SHP77 (cell line): ENCODE measurements at places on chromosomes 2 and 18.
A peak's percentile ranks its signal among the peaks of the same experiment; 100 is the strongest.

DNA sequence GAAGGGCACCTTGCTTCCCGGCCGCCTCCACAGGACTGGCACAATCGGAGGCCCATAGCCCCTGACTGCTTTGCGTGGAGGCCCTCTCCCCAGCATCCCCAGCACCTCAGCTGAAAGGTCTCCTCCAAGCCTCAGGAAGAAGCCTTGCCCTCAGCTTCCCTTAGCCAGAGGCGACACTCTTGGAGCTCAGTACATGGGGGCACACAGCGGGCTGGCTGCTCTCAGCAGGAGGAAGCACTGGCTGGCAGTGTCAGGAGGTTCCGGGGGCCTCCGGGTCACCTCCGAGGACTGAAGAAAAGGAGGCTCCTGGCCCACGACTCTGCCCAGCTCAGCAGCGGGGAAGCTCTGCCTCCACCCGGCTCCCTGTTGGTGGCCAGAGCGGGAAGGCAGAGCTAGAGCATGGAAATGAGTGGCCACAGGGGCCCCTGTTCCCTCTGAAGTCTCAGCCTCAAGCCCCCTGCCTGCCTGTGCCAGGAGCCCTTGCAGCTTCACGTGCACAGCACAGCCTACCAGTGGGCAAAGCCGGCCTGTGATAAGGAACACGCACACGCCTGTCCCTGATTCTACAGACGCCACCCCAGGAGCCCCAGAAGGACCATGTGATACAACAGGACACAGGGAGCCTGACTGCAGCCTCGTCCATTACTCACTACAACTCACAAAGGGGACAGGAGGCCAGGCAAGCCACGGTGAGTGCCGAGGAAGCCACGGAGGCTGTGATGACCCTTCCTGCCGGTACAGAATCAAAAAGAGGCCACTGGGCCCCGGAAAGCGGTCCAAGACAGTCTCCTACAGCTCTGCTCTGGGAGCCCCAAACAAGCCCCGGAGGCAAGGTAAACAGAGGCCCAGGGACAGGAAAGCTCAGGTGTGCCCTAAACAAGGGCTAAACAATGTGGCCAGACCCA lies 15.5 kb downstream of the HDAC4 start:
- no peak for DNase-seq

DNA sequence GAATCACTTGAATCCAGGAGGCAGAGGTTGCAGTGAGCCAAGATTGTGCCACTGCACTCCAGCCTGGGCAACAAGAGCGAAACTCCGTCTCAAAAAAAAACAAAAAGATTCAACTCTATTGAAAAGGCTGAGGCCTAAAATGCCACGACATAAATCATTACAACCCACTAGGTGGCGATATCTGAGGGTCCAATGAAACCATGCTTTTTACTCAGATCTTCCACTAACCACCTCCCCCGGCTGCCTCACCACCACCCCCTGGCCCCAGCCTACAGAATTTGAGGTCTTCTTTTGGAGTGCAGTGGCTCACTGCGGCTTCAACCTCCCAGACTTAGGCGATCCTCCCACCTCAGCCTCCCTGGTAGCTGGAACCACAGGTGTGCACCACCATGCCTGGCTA lies 57.5 kb downstream of the AP1S3 start:
- peak; percentile 14 for DNase-seq

GRCh38 chr18:72201032-72201431 lies 343.1 kb downstream of the CBLN2 start:
- no peak for DNase-seq

DNA sequence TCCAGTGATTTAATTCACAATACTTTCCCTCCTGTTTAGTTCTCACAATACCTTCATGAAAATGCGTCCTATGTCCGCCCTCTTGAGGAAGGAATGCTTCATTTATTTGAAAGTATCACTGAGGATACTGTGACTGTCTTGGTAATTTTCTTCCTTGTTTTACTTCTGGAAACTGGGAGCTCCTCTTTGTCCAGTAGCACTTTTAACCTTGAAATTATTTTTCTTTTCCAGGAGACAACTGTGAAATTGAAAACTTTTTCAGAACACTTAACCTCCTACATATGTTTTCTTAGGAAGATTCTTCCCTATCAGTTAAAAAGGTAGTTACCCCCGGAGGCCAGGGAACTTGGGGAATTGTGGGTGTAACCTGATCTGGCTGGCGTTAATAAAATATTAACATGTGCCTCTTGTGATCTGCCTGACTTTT lies 58.9 kb upstream of the STON1 start:
- DNase-seq: no peak

DNA sequence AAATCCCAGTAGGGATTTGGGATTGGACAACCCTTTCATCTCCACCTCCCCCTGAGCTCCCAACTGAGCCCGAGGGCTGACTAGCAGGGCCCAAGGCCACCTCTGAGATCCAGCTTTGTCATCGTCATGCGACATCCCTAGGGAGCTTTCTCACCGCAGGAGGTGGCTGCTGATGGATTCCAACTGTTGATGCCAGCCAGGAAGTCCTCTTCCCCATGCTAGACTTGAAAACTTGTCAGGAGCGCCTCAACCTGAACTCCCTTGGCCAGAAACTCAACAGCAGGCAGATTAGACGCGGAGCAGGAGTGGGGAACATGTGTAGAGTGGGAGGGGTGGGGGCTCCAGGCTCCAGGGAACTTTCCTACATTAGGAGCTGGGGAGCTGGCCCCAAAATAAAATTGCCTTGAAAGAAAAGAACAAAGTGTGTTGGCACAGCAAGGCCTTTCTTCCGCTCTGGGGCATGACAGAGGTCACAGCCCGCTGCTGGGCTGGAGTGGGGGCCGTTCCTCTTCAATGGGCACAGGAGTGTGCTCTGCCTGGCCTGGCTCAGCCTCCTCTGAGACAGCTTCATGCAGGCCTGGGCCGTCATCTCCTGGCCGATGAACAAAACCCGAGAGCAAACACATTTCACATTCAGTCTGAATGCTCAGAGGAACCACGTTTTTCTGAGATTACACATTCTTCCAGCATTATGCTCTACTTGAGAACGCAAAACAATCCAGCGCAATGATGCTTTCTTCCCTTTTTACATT lies 34.5 kb downstream of the EMILIN2 start:
- peak; percentile 31 for DNase-seq

GRCh38 chr2:159072795-159073194 lies 104.4 kb downstream of the TANC1 start:
- no peak for DNase-seq

DNA sequence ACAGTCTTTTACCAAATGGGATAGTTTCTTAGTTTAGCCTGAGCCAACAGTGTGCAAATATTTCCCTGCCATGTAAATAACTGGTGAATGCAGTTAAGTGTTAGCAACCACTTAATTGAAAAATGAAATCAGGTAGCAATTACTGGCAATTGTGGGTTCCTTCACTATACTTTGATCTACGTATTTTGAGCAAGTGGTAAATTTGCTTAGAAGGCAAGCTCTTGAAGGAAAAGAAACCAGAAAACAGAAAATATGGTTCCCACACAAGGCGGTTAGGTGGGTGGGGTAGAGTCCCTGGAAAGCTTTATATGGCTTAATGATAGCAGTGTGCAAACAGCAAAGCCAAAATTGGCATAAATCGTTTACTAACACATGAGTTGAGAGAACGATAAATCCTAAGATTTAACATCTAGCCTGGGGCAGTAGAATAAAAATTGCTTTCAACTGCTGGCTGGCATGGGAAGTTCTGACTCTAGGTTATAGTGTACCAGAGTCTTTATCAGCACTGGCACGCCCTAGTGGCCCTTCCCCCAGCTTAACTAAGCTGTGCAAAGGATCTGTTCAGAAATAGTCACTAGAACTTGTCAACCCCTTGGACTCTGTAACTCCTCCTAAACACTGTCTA lies 17.0 kb downstream of the SLC9A2 start:
- DNase-seq: no peak

DNA sequence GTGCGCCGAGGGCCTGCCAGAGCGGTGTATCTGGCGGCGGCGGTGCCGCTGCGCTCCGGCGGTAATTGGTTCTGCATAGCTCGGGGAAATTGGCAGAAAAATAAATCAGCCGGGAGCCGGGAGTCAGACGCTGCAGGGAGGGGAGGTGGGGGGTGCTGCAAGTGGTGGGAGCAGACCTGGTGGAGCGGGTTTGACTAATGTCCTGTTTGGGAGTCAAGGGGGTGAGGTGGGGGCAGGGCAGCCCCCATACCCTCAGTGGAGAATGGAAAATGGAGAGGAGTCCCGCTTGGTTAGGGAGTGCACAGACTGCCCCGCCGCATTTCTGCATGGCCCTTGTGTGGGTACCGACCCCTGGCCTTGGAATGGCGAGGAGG lies 107.3 kb downstream of the DYSF start:
- DNase-seq: no peak

DNA sequence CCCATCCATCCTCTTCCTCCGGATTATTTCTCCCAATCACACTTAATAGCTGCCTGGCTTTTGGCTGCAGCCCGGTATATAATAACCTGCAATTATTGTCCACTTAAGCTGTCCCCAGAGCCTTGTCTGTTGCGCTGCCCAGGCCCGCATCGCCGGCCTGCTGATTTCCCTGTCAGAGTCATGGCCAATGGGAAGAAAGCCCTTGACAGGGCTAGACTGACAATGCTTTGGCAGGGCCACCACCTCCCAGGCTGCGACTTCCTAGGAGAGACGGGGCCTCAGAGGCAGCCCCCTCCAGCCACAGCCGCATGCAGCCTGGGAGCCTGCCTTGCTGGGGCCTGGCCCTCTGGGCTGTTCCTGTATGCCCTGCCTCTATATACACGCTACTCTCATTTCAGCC lies 10.0 kb upstream of the CELF4 start:
- no peak for DNase-seq

DNA sequence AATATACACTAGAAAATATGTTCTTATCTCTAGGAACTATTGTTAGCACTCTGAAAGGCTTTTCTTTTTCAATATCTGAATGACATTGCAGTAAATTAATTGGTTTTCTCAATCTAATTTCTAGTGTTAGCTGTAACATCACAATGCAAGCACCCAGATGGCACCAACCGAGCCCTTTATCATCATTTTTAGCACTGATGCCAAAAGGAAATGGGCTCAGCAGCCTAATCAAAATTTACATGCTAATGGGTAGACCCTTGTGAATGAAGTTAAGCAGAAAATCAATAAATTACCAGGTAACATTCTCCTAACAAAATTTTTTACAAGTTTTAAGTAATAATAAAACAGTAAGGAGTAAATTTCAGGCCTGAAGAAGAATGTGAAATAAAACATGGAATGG lies 53.5 kb upstream of the PGAP1 start:
- DNase-seq: no peak

- DNase-seq: no peak
Observed at GRCh38 chr2:39377226-39377939, 59.7 kb downstream of the MAP4K3 start.

GRCh38 chr2:143686585-143687164 lies 557.5 kb downstream of the ARHGAP15 start:
- DNase-seq: peak; percentile 3

GRCh38 chr2:229416116-229416694 lies 145.1 kb upstream of the PID1 start:
- DNase-seq: no peak

DNA sequence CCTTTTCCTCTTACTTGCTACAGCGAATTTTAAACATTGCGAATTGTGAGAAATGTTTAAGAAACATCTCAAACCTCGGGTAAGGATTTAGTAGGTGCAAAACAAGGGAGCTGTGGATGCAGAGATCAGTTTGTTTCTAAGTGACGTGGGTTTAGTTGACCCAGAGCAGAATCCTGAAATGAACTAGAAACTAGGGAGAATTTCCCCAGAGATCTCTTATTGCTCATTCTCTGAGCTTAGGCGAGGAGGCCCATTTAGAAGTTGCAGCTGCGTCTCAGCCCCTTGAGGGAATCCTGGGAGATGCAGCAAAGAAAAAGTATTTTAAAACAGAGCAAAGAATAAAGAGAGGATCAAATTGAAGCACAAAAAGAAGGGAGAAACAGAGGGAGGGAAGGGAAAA lies 29.3 kb downstream of the FAM124B start:
- no peak for DNase-seq

DNA sequence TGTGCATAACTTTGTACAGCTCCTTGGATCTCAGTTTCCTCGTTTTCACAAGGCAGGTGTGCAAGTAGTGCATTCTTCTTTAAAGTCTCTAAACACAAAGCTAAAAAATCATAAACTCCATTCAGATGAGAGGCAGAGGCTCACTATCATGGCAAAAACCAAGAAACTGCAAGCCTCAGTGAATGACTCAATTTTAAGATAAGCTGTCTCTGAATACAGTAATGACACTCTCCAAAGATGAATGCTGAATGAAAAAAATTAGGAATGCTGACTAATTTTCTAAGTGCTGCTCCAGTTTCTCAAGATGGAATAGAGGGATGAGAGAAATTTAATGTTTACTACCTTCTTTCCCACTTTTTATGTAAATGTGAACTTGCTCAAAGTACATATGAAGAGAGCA lies 17.2 kb downstream of the B4GALT6 start:
- no peak for DNase-seq

GRCh38 chr2:105517814-105518705 lies 119.2 kb upstream of the FHL2 start:
- DNase-seq: no peak

DNA sequence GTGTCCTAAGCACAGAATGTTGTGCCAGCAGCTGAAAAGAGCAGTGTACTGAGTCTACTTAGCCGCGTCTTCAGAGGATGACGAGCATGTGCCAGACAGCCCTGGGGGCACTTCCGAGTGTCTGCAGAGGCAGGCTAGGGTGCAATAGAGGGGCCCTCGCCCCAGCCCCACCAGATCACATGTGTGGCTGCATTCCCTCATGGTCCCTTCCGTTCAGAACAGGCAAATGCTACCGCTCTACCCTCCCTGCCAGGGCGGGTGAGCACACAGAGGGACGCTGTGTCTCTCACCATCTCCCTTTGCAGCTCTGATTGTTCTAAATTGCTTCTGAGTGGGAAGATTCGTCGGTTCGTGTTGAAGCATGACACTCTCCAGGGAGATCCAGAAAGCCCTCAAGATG lies 212.2 kb upstream of the RAB12 start:
- DNase-seq: no peak

DNA sequence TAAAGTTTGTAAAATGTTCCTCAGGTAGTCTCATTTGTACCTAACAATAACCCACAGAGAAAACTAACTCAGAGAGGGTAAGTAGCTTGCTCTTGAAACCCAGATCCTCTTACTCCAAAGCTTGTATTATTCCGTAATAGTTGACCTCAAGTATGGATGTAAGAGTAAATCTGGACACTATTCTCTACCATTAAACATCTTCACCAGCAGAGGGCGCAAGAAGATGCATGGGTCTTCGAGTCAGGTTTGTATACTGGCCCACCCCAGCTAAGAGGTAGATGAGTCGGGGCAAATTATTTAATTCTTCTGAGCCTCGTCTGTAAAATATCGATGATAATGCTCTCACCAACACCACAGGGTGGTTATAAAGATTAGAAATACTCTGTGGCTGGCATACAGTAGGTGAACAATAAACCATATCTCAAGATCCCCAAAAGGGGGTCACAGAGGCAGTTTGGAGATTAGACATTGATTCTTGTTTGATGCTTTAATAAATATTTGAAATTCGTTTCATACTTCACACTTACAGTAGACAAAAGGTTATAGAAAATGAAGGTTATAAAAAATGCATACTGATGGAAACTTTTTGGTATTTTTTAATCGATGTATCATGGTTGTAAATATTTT lies 3.5 kb upstream of the CABLES1 start:
- peak; percentile 52 for DNase-seq

GRCh38 chr2:49165662-49166061 lies 11.3 kb upstream of the FSHR start:
- no peak for DNase-seq
